ENCODE measurements at places on chromosomes 3 and 15. TPM values are rescaled to one million over a fixed set of nuclear protein-coding genes. Genes with fewer than 3 reads are reported as not detected.

GRCh38 chr15:93414576-93415231, 325.7 kb upstream of the RGMA start:
- no peak for DNase-seq

LMCD1 gene
- 39.4 TPM for polyA plus RNA-seq

TBC1D23 gene
- 10.9 TPM for polyA plus RNA-seq

PARP15 gene
- polyA plus RNA-seq, result 0.80 TPM

GOLGA6L7 gene
- not detected for polyA plus RNA-seq

DNA sequence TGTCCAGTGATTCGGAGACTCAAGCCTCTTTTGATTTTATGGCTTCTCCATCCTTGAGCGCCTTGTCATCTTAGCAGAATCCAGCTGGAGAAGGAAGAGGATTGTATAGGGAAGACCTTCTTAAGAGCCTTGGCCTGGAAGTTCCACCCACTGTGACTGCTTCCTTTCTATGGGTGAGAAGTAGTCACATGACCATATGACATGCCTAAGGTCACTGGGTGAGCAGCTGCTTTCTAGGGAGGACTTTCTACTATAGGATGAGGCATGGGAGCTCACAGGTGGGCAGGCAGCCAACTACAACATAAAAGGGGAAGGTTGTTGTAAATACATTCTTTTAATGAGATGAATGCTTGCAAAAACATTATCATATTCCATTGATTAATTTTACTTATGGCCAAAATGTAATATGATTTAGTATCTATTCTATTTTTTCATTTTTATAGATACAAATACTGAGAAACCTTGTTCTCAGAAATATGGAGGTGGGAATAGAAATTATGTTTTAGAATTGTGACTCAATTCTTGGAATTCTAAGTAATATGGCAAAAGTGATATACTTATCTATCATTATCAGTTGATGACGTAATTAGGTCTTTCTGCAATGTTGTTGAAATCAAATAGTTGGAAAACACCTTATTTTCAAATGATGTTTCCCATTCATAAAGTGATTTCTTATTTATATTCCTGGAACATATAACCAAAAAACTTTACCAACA, 53.6 kb upstream of the MINAR1 start:
- DNase-seq, result no peak

DNA sequence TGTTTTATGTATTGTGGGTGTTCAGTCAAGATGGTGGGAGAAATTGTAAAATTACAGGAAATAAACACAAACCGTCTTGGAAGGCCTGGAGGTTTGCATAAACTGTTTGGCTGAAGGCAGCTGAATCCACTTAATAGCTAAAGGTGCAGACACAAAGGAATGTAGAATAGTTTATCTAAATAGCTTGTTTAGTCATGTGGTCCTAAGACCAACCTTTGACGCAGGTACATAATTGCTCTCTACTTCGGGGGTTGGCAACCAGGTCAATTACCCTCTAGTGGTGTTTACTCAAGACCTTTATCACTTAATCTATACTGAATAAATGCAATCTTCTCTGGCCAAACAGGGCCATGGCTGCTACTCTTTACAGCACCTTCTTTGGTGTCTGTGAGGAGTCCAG, 502.8 kb downstream of the IGSF11 start:
- DNase-seq, result no peak

ROBO1 gene
- polyA plus RNA-seq, result 0.87 TPM

DNA sequence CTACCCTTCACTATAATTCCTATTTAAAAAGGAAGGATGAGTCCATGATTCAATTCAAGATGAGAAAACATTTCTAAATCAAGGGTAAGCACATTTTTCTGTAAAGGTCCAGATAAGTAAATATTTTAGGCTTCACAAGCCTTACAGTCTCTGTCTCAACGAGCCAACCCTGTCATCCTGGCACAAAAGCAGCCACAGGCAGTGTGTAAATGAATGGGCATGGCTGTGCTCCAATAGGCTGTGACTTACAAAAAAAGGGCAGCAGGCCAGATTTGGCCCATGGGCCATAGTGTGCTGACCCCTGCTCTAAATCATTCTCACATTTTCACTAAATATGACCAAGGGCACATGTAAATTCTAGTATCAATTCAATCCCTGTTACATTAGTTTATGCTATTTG, 200.4 kb downstream of the WNT5A start:
- no peak for DNase-seq

GRCh38 chr15:98548139-98548971, 100.0 kb upstream of the IGF1R start:
- DNase-seq, result peak; percentile 86

NSUN3 gene
- 3.3 TPM for polyA plus RNA-seq

DNA sequence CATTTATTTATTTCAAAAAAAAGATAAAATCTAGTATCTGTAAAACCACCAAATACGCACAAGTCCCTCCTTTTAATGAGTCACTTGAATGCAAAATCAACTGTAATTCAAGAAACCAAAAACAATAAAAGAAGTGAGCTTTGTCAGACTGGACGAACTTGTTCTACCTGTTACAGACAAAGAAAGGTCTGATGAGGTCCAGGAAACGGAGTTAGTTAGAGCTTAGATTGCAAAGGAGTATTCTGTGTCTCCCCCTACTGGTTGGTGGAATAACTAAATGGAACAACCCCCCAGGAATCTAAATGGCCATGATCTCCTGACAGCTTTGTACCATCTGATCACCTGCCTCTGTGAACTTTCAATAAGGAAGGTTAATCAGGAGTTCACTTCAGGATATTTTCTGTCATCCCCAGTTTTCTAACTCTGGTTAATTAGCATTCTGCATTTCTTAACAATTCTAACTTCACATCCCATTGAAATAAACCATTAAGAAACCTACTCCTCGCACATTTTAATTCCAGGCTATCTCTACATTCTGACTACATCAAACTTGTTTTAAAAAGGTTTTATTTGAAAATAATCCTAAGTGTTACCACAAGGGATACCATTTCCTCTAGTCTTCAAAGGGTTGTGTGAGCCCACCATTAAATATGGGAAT, 333.0 kb upstream of the SATB1 start:
- DNase-seq, result no peak

ACOX2 gene
- 11.3 TPM for polyA plus RNA-seq

CCDC14 gene
- polyA plus RNA-seq, result 14.7 TPM

GRCh38 chr3:133881939-133882825, 13.5 kb downstream of the RAB6B start:
- no peak for DNase-seq

DNA sequence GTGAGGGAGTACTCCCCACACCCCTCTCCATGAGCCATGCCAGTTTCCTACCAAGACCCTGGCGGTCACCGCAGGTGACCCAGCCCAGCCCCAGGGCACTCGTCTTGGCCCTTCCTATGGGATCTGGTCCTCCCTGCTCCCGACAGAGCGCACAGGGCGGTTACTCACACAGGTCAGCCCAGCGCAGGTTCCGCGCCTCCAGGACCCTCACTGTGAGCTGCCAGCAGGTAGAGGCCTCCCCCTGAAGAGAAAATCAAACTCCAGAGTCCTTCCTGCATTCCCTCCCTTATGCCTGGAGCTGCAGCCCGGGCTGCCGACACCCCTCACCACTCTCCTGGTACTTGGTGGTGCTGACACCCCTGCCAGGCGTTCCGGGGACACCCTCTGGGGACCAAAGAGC, 6.9 kb downstream of the PLA2G4D start:
- no peak for DNase-seq

ADCY5 gene
- 9.1 TPM for polyA plus RNA-seq

- DNase-seq, result no peak
Measured at GRCh38 chr3:97969541-97969940, 2.7 kb downstream of the RIOX2 start.

DNA sequence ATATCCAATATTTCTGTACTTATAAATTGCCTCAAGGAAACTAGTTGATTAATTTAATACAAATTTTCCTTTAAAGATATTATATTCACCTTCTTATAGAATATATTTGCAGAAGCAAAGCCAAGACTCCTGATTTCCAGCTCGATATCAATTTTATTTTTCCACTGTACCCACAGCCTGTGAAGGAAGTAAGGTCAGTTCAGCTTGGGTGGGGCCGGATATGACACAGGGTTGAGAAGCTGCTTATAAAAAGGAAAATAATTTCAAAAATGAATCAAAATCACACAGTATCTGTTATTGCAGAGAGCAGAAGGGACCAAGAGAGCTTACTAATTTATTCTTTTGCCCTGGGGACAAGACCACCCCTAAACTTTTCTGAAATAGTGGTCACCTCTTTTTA, 491.4 kb downstream of the TUSC7 start:
- DNase-seq, result no peak

GRCh38 chr3:16975083-16975482, 90.3 kb downstream of the PLCL2 start:
- no peak for DNase-seq

DNA sequence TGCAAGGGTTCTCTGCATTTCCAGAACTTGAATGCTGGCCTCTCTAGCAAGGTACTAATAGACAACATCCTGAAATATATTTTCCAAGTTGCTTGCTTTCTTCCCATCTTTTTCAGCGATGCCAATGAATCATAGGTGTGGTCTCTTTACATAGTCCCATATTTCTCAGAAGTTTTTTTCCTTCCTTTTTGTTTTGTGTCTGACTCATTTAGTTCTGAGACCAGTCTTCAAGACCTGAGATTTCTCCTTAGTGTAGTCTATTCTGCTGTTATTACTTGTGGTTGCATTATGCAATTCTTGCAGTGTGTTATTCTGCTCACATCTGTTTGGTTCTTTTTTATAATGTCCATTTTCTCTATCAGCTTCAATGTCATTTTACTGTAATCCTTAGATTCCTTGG, 1265.0 kb upstream of the ALCAM start:
- DNase-seq, result no peak

DNA sequence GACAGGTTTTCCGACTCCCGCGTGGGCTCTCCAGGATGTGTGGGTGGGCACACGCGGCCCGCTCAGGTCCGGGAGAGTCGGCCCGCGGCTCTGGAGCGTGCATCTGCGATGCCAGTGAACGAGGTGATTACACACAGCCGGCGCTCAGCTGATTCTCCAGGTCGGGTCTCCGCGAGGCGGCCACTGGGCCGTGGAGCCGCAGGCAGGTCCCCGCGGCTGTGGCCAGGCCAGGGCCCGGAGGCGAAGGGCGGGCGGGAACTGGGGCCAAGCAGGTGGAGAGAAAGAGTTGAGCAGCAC, 13.2 kb downstream of the PAK6 start:
- no peak for DNase-seq

SHC4 gene
- 0.19 TPM for polyA plus RNA-seq

DNA sequence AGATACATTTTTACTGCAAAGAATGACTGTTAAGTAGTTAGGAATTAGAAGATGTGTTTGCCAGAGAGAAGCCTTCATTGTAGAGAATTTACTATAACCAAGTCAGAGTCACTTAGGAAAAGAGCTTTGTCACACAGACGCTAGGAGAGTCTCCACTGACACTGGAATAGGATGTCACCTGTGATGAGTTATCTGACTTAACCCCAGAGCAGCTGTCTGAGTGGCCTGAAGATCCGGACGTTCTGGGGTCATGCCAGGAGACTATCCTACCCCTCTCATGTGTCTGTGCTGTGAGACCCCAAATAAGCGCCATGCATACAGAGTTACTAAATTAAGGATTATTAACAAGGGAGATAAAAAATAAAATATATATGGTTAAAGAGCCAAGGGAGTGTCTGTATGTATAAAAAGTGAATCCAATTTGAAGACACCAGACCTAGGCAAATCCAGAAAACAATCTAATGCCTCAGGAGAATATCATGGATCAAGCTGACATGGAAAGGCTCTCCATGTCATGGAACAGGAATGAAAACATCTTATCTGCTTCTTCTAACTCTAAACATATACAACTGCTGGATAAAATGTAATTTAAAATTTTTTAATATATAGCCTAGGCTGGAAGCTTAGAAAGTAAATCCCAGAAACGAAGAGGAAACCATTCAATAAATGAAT, 43.5 kb downstream of the ITGB5 start:
- DNase-seq, result no peak

FBN1 gene
- polyA plus RNA-seq, result 1.5 TPM
